ENCODE measurements at places on chromosomes 5 and 9.
A peak's percentile ranks its signal among the peaks of the same experiment; 100 is the strongest.

DNA sequence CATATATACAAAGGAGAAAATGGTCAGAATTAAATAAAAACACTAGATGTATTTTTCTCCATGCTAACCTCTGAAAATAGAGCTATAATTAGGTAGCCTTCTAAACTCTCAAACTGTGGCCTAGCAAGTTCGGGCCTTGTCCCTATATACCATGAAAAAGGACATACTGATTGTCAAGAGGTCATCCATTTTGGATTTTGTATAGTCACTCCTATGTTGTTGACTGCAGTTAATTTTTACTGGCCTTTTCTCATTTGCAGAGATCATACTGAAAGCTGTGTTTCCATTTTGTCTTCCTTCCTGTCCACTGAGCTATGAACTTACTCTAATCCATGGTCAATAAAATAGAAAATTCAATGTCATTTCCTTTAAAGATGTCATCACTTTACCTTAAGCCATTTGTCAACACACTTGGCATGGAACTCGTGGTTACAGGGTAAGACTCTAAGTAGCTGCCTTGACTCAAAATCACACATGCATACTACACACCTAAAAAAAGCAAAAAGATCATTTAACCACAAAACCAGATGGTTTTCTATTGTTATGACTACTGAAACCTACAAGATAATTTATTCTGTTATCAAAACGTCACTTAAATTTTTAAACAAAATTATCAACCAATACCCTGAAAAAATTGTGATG lies 58.0 kb downstream of the RNF38 start:
- DNase-seq = no peak

DNA sequence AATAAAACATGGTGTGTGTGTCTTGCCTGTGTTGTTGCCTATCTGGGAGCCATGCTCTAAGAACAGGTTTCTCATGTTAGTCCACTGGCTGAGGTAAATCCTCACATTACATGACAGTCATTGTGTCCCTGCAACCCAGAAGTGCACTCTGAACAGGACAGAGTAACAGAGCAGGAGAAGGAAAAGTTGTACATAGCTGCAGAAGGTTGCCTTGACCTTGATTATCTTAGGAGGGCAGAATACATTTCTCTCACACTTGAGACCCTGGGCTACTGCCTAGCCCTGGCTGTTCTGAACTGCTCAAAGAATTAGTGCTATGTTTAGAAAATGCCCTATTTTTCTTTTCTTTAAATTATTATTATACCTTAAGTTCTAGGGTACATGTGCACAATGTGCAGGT lies 16.9 kb downstream of the ZNF189 start:
- no peak for DNase-seq

DNA sequence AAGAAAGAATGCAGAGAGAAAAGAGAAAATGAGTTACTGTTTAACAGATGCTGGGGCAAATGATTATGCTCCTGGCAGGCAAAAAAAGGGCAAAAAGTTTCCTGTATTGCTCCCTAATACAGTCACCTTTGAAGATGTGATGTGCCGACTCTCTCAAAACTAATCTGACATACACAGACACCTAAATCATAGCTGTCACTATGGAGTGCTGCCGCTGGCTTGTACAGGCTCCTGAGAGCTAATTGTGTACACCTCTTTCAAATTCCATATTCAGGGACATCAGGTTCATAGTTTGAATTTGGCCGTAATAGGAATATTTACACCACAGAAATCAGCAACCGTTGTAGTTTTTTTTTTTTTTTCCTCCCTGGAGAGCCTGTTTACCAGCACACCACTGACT lies 12.4 kb upstream of the FOCAD start:
- no peak for DNase-seq

- no peak for DNase-seq
These were observed 282.7 kb upstream of the POU5F2 start for GRCh38 chr5:94024101-94024500.

- DNase-seq = no peak
These were observed 126.4 kb downstream of the KCNIP1 start for GRCh38 chr5:170630226-170630625.

- DNase-seq = no peak
These were observed 55.6 kb upstream of the LMX1B start for GRCh38 chr9:126558051-126558665.

- peak; percentile 83 for DNase-seq
These were observed 588 bp upstream of the ZBED3 start for GRCh38 chr5:77087484-77088261.

GRCh38 chr5:93349613-93350012 lies 231.4 kb downstream of the NR2F1-AS1 start:
- peak; percentile 8 for DNase-seq

- DNase-seq = no peak
These were observed 124.7 kb downstream of the CEP120 start for GRCh38 chr5:123298335-123299030.

GRCh38 chr9:104361207-104361606 lies 142.9 kb upstream of the OR13F1 start:
- no peak for DNase-seq

GRCh38 chr5:97752871-97753270 lies 569.8 kb upstream of the RIOK2 start:
- DNase-seq = no peak

DNA sequence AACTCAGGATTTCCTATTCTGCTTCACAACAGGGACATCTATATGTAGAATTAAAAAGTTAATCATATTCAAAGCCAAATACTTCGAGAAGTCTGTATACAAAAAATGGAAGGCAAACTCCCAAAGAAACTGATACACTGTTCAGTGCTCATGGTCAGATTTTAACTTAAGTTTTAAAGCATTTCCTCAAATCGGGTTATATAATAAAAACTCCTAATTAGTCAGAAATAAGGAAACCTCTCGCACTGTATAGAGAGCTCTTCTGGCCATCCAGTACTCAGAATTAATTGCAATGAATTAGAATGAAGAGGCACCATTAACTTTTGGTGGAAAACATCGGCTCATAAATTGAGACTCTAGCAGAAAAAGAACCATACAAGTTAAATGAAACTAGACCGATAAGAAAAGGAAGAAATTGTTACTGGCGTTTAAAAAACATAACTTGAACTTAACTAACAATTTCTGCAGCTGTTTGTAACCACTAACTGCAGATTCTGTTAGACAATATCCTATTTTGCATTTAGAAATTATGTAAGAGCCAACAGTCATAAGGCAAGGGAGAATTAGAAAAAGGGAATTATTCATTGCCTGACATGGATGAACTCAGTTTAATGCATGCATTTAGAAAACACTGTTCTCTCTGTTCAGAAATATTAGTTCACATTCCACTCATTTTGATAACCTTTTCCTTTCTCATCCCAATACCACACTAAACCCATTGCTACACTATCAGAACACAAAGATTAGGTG lies 96.6 kb downstream of the FNBP1 start:
- no peak for DNase-seq

DNA sequence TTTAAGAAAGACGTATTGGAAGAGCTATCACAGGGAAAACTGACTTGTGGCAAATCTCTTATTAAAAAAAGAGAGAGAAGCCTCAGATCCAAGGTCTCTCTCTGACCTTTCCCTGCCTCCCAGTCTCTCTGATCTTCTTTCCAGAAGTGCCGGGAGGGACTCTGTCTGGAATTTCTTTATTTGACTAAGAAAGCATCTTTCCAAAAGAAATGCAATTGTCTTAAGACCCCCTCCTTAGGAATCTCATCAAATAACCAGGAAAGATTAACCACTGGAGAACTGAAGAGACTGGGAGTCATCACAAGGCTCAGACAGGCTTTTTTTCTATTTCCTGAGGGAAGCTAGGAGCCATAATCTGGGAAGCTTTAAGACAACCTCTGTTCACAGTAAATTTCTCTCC lies 4.6 kb downstream of the C1QTNF3 start:
- no peak for DNase-seq

DNA sequence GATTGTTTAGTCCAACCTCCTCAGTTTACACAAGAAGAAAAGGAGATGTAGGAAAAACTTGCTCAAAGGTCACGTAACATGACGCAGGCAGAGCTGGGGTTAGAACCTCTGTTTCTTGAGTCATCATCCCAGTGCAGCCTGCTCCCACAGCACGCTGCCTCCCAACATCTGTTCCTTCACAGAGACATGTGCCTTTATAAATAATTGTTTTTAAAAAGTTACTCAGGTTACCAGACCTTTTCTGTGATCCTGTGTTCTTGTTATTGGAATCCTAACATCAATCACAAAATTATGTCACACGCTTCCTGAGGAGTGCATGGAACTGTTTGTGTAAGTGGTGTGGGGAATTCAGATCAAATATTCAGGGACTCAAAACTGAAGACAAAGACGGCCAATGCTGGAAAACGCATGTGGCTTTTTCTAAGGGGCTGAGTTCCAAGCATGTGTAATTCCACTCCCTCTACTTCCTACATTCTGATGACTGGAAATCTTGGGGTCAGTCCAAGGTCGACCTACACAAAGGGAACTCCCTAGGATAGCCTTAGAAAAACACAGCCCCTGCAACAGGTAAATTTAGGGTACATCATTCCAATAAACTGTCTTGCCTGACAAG lies 184.3 kb downstream of the TSSK1B start:
- no peak for DNase-seq

DNA sequence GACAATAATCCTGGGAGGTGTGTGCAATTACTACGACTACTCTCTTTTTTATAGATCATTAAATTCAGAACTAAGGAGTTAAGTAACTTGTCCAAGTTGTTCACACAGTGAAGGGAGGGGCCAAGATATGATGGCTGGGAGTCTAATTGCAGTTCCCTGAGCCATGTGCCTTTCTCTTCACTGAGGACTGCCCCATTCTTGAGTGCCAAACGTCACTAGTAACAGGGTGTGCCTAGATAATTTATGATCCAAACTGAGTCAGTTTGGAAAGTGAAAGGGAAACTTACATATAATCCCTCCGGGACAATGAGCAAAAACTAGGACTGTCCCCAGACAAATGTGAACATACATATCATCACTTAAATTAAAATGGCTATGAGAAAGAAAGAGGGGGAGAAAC lies 20.2 kb downstream of the IL7R start:
- no peak for DNase-seq

GRCh38 chr5:120388016-120388781 lies 75.9 kb upstream of the PRR16 start:
- DNase-seq = no peak

GRCh38 chr9:3332802-3333201 lies 193.0 kb downstream of the RFX3 start:
- no peak for DNase-seq

GRCh38 chr5:171484460-171484899 lies 65.0 kb downstream of the FGF18 start:
- DNase-seq = no peak
